ENCODE measurements at places on chromosomes 7 and 10.

GRCh38 chr7:74263399-74264120 lies 9.4 kb upstream of the RFC2 start:
- DNase-seq, result no peak

DNA sequence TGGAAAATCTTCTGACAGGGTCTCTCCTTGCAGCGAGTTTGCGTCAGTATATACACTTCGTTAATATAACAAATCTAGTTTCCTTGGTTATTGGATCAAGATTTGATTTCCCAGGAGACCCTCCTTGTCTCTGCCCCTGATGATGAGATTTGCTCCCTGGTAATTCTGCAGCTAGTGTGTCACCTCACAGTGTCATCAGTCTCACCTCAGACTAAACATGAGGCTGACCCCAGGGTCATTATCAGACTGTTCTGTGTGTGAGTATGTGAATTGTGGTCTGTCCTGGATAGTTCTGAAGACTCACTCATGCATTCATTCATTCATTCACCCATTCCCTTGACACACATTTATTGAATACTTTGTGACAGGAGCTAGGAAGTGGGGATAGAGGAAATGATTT lies 138.4 kb upstream of the CTTNBP2 start:
- DNase-seq, result no peak

- DNase-seq, result no peak
These were observed 177.5 kb downstream of the HPSE2 start for GRCh38 chr10:99057936-99058690.

- DNase-seq, result no peak
These were observed 8.2 kb downstream of the CCDC7 start for GRCh38 chr10:32454148-32454547.

- DNase-seq, result no peak
These were observed 106.3 kb downstream of the GLRX3 start for GRCh38 chr10:130242513-130242912.

- no peak for DNase-seq
These were observed 28.6 kb upstream of the LANCL2 start for GRCh38 chr7:55336540-55336939.

- DNase-seq, result no peak
These were observed 70.4 kb upstream of the NFE2L3 start for GRCh38 chr7:26081638-26082037.

DNA sequence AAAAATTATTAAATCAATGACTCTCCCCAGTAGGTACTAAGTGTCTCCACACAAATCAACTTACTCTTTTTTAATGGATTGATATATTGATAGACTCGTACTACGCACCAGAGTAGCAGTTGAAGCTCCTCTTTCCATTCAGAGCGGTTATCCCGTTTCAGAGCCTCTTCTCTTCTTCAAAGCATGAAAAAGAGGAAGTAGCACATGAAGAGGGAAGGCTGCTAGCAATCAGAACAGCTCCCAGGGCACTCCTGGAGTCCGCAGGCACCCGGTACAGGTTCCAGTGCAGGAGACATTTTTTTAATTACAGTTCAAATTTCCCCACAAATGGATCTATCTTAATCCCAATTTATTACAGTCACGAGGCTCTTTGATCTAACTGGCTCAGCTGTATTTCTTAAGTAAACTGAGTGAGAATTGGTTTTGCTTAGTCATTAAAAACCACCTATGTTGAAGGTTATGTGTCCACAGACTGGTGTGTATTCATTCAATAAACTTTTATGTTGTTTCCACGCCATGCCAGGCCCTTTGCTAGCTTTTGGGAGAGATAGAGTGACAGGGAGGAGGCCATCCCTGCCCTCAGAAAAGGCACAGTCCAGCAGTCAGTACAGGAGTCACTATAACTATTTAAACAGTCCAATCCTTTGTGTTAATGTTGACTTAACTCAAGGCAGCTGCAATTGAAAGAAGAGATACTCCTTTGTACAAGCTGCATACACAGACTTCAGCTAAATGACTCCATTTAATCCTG lies 32.1 kb upstream of the CALN1 start:
- no peak for DNase-seq

- DNase-seq, result no peak
These were observed 137.8 kb upstream of the FAM20C start for GRCh38 chr7:54615-55014.

DNA sequence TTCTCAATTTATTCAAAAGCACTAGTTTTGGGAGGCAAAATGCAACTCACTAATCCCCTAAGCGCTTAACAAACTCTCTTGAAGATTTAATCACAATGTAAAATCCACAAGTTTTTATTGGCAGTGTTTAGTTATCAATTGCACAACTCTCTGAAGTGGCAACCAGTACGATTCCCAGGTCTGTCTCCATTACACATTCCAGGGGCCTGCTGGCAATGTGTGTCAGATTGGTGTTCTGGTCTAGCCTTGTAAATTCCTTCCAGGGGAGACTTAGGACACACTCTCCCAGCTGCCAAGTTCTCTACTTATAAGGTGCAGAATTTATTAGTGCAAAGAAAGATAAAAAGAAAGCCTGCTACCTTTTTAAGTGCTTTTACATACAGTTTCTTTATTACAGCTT lies 164.7 kb upstream of the HPS1 start:
- no peak for DNase-seq

- DNase-seq, result no peak
These were observed 14.5 kb downstream of the KLF14 start for GRCh38 chr7:130719541-130719940.
